ENCODE measurements at places on chromosomes 4 and X.

- DNase-seq, result no peak
Observed at GRCh38 chrX:37378830-37379229, 29.7 kb downstream of the PRRG1 start.

- no peak for DNase-seq
Observed at GRCh38 chrX:17553469-17553868, 178.5 kb downstream of the NHS start.

DNA sequence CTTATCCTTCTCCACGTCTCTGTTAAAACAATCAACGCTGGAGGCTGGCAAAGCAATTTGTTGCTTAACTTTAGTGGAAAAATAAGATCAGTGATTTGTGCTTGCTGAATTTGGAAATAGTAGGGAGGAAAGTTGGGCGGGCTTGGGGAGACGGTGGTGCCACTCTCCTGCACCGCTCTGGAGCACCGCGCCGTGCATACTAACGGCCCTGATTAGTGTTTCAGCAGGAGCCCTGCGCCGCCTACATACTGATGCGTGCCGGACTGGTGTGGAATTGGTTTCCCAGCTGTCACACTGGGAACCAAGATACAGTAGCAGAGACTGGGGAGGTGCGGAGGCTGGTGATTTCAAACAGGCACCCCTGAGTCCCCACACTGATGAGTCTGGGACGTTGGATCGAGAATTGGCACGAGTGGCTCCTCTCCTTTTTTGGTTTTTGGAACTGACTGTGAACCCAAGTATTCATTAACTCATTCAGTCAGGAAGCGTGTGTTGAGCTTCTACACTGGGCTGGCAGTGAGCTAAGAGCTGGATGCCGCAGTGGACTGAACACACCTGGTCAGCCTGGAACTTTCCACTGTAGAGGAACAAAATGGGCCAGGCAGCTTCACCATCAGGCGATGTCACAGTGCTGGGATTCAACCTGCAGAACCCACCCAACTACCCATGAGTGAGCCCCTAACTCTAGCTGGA, 29.0 kb upstream of the PSAPL1 start:
- no peak for DNase-seq

GRCh38 chr4:150461957-150462356, 120.0 kb upstream of the MAB21L2 start:
- no peak for DNase-seq

- DNase-seq, result no peak
Observed at GRCh38 chr4:86706923-86707597, 112.9 kb downstream of the PTPN13 start.

All from stimulated activated CD8-positive, alpha-beta memory T cell treated with anti-CD3 and anti-CD28 coated beads, Interleukin-7, amount 100 ng/mL, for 1 hour (primary cell).